ENCODE measurements at places on chromosomes 6 and 20.

GRCh38 chr20:44803383-44803941 lies 6.9 kb downstream of the RIMS4 start:
- no peak for DNase-seq

DNA sequence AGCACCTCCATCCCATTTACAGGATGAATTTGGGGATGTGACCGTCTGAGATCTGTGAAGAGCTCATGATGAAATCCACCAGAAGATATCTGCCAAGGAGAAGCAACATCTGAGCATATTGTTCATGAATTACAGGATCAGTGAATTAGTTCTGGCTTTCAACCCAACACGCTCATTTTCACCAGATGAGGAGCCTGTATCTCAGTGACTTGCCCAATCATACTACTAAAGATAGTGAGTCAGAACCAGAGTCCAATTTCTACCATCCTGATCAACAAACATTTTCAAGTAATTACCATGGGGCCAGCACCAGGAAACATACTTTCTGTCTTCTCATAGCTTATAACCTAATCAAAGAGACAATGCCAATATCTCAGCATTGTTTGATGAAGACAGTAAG lies 116.6 kb downstream of the ZDHHC14 start:
- no peak for DNase-seq

DNA sequence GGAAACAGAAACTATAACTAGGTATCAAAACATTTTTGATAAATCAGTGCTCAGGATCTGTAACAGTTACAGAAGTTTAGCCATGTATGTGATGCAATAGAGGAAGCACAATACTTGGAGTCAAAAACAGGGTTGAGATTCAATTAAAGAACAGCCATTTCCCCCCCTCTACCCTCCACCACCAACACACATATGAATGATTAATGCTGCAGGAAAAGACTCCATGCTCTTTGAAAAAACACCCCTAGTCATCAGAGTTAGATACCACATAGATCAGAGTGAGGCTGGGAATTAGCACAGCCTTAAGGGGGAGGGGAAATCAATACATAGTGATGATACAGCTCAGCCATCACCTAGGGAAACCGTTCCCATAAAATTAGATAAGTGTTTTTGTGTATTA lies 108.9 kb upstream of the EMILIN3 start:
- no peak for DNase-seq

DNA sequence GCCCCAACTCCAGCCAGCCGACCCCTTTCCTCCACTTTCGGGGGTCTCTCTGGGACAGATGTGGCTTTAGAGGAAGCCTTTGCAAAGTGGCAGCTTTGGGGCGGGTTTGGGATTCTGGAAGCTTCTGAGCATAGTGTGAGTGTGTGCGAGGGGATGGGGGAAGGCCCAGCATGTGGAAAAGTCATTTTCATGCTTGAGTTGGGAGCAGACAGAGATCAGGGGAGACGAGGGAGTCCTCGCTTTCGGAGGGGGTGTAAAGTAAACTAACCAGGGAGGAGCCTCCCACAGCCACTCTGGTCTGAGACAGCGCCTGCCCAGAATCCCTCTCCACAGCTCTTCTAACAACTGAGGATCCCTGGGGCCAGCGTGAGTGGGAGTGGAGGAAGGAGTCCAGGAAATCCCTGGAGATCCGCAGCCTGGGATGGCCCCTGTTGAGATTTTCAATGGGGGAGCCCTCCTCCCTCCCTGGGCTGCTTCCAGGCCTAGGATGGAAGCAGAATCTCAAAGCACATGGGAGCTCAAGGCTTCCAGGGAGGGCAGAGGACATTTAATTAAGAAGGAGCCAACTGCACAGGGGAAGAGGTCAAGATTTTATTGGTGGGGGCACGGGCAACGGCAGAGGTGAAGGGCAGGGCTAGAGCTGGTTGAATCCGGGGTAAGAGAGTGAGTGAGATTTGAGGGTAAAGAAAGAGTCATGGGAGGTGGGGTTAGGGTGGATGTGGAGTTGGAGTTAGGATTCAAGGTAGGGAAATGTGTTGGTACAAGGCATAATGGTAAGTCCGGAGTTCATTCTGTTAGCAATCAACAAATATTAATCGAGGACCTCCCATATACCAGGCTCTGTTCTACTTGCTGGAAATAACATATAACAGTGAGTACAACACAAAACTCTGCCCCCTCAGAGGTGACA lies 102.3 kb upstream of the FOXP4 start:
- no peak for DNase-seq

DNA sequence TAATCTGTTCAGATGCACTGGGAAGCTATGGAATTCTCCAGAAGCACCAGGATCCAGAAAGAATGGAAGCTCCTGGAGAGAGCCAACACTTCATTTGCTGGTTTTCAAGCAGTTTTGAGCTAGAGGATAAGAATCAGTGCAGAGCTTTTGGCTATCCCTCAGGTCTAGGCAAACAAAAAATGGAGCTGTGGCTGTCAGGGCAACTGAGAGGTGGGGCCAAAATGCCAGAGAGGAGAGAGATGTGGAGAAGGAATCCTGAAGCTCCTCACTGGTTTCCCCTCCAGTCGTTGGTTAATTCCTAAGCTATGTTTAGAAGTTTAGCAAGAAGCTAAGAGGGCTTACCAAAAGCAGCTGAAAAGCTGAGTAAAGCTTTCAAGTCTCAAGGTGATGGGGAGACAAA lies 294.2 kb upstream of the JARID2 start:
- no peak for DNase-seq

DNA sequence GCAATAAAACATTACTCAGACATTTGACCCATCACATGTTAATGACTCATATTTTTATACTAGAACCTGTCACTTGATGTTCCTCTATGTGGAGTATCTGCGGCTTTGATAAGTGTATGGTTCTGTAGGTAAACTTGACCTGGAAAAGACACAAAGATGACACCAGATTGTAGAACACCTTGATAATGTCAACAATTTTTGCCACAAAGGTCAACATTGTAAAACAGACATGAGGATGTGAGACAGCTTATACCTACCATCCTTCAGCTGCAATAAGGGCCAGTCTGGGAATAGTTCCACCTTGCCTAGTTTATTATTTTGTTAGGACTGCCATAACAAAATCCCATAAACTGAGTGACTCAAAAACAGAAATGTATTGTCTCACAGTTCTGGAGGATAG lies 202.4 kb downstream of the LMBRD1 start:
- DNase-seq: no peak

DNA sequence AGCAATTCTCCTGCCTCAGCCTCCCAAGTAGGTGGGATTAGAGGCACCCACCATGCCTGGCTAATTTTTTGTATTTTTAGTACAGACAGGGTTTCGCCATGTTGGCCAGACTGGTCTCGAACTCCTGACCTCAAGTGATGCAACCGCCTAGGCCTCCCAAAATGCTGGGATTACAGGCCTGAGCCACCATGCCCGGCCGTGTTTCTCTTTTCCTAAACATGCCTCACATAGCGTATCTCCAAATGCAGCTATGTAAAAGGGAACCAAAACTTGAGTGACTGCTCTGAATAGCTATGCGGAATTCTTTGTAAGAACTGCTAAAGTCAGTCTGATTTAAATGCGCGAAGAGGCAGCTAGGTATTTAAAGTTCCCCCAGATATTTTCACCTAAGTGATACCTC lies 20.5 kb downstream of the BPIFA2 start:
- no peak for DNase-seq

DNA sequence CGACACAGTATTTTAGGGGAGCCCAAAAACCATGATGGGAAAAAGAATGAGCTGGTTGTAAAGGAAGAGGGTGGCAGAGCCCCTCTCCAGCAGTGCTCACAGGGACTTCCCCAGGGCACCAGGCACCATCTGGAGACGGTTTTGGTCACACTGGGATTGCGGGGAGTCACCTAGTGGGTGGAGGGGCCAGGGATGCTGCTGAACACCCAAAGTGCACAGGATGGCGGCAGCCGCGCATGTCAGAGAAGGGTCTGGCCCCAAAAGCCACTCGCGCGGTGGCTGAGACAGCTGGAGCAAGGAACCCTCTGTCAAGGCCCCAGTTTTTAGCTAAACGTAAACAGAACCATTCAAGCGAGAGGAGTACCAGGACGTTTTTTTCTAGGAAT lies 10.8 kb downstream of the CTSZ start:
- DNase-seq: no peak

DNA sequence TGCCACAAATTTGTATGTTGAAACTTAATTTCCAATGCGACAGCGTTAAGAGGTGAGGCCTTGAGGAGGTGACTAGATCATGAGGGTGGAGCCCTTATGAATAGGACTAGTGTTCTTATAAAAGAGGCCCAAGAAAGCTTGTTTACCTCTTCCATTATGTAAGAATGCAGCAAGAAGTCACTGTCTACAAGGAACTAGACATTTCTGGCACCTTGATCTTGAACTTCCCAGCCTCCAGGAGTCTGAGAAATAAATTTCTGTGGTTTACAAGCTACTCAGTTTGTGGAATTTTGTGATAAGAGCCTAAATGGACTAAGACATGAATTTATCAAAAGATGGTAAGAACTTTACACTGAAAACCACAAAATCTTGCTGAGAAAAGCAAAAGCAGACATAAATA lies 173.6 kb upstream of the SGK1 start:
- DNase-seq: no peak

DNA sequence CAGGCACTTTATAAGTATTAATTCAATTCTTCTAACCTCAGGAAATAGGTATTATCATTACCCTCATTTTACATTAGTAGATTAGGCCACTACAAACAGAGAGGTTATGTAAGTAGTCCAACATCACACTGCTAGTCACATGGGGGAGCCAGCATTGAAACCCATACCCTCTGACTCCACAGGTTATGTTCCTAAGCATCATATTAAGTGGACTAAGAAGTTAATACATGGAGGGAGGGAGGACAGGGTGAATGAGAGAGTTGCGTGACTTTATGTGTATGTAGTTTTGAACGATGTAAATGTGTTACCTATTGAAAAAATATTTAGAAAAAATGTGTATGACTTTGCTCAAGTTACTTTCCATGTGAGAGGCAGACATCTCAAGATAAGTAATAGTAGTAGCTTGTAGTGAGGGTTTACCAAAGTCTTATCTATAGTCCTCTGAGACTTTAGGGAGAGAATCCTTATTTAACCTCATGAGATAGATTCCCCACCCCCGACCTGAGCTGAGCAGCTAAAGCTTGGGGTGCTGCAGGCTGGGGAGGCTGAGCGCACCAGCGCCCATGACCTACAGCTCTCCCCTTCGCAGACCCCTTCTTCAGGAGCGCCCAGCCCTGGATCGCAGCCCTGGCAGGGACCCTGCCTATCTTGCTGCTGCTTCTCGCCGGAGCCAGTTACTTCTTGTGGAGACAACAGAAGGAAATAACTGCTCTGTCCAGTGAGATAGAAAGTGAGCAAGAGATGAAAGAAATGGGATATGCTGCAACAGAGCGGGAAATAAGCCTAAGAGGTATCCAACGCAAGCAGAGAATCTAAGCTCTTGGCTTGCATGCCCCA lies 7.5 kb downstream of the BTN3A2 start:
- no peak for DNase-seq
